HFFc6 (cell line): ENCODE measurements at places on chromosomes 7 and 10.

- DNase-seq: no peak
These were observed 280.8 kb downstream of the ARHGAP12 start for GRCh38 chr10:31647861-31648260.

GRCh38 chr10:126392469-126392868 is 4.2 kb upstream of the ADAM12 start:
- DNase-seq: no peak

DNA sequence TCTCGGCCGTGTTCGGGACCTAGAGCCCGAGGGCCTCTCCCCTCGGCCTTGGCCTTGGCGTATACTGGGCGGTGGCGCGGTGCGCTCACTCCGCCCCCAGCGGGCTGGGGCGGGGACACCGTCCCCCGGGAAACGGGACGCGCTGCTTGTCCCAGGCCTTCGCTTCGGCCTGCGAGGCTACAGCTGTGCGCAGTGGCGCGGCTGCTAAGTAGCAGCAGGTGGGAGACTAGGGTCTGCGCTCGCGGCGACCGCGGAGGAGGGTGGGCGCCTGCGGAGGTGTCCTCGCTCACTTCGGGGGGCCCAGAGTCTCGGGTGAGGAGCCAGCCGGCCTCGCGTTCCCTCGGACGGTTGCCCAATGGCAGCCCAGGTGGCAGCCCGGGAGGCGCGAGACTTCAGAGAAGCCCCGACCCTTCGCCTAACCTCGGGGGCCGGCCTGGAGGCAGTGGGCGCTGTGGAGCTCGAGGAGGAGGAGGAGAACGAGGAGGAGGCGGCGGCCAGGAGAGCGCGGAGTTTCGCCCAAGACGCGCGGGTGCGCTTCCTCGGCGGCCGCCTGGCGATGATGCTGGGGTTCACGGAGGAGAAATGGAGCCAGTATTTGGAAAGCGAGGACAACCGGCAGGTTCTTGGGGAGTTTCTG is at the start of gene DNAH11:
Gene DNAH11 (plus strand): TSS at position 149 of the 637 bp plus-strand sequence. CDS start 207 bp downstream, at position 356.
- DNase-seq: no peak

DNA sequence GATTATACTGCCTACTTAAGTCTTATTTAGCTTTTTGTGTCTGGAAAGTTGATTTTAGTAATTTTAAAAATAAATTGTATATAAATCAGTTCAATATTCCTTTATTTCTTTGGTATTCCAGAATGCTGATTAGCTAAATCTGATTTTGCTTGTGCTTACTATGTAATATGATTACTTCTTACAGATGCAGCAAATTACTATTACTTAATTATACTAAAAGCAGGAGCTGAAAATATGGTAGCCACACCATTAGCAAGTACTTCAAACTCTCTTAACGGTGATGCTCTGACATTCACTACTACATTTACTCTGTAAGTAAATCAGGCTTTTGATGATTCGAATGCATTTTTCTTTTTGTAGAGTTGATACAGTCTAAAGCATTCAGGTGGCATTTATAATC is 34.0 kb downstream of the ANLN start:
- DNase-seq: no peak

- no peak for DNase-seq
These were observed 2.2 kb upstream of the MYL10 start for GRCh38 chr7:101631224-101631714.

GRCh38 chr7:141617280-141617679 is 66.1 kb downstream of the AGK start:
- peak; percentile 41 for DNase-seq
